ENCODE measurements at places on chromosomes 7 and 10.

DNA sequence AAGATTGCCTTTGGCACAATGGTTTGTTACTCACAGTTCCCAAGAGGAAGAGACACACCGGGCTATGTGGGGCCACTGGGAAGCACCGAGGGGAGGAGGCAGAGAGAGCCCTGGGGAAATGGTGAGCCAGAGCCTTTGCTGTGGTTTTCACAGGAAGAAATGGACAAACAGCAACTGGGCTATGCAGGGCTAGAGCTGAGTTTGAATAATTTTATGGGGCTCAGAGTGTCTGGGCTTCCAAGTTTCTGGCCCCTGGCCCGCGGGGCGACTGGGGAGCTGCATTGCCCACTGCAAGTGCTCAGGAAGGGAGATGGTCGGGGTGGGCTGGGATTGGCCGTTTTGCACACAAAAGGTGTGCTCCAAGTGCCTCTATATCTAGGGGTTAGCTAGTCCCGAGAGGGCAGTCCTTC is 92.6 kb downstream of the CHST15 start:
- no peak for DNase-seq

- no peak for DNase-seq
Measured at GRCh38 chr7:25326501-25327156, 98.3 kb upstream of the NPVF start.

DNA sequence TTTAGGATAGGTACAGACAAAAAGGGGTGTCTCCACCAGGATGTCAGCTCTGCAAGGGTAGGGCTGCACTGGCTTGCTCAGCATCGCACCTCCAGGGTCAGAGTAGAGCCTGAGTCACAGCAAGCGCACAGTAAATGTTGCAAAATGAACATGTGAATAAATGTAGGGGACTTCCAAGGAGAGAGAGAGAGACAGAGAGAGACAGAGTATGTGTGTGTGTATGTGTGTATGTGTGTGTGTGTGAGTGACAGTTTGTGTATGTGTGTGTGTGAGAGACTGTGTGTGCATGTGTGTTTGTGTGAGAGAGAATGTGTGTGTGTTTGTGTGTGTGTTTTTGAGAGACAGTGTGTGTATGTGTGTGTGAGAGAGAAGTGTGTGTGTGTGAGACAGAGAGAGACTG is 163.3 kb downstream of the RPS24 start:
- DNase-seq = no peak

DNA sequence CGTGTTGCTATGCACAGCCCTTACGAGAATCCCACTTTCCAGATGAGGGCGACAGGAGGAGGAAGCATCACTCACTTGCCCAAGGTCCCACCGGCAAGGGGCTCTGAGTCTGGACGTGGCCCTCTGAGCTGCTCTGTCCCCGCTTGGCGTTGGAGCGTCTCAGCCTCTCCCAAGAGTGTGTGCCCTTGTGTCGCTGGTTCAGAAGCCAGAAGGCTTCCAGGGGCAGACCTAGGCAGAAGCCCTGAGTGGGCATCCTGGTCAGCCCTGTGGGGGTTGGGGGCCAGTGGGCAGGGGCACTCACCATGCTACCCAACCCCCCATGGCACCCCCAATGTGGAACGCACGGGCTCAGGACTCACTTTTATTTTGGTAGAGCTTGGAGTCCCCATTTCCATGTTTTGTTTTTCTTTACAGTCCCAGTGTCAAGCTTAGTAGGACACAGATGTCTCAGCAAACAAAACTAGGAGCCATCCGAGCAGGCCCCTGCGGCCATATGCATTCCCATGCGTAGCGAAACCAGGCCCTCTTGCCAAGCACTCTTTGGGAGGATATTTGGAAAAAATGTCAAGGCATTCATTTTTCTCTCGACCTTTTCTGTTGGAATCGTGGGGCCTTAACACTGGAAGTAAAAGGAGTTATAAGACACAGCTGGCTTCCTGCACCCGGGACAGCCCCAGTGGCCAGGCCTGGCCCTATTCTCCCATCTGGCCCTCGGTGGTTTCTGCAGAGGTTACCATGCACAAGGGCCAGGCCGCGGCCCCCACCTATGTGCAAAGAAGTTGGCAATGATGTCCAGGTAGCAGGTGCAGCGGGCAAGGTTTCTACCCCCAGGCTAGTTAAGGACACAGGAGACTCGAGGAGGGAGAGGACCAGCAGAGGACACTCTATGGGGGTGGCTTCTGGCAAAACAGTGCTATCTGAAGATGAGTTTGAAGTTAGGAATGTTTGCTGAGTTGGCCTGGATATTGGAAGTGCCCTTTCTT is 97.0 kb downstream of the LHPP start:
- DNase-seq = no peak

- peak; percentile 44 for DNase-seq
Measured at GRCh38 chr10:17025444-17026295, 103.9 kb downstream of the CUBN start.

GRCh38 chr10:71579668-71580067 is 139.9 kb downstream of the C10orf105 start:
- DNase-seq = no peak

DNA sequence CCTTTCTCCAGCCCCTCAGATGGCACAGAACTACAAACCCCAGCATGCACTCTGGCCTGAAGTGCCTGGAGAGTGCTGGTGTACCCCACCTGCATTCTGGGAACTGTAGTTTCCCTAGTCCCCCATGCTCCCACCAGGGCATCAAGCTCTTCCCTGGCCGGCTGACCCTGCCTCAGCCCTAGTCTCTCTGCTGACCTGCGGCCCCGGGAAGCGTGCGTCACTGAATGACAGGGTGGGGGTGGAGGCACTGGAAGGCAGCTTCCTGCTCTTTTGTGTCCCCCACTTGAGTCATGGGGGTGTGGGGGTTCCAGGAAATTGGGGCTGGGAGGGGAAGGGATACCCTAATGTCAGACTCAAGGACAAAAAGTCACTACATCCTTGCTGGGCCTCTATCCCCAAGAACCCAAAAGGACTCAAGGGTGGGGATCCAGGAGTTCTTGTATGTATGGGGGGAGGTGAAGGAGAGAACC is 2.1 kb downstream of the NOS3 start:
- peak; percentile 93 for DNase-seq

DNA sequence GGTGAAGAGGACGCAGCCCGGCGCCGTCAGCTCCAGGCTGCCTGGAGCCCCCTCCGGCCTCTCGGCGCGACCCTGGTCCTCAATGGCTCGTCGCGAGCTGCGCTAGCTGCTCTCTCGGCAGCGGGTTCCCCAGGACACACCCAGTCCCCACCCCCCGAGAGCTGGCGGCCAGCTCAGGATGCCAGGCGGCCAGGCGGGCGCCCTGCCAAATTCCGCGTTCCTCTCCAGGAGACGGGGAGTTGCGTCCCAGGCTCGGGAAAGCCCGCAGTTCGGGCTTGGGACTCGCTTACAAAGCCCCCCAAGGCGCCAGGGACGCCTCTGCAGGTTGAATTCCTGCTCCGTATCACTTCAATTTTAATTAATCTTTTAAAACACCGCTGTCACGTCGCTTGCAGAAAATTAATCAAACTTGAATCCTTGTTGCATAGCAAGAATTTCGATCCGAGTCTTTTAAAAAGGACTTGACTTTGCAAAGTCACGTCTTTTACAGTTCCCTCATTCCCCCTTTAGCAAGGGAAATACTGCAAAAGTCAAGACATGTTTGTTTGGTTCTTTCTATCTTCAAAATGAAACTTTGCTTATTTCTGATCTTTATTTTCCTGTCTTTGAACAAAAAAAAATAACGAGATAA is 28.2 kb downstream of the SKIDA1 start:
- no peak for DNase-seq

GRCh38 chr7:105759670-105760550 is 116.5 kb downstream of the ATXN7L1 start:
- DNase-seq = peak; percentile 33

- peak; percentile 99 for DNase-seq
Measured at GRCh38 chr7:138352570-138353461, 107.2 kb upstream of the TRIM24 start.

DNA sequence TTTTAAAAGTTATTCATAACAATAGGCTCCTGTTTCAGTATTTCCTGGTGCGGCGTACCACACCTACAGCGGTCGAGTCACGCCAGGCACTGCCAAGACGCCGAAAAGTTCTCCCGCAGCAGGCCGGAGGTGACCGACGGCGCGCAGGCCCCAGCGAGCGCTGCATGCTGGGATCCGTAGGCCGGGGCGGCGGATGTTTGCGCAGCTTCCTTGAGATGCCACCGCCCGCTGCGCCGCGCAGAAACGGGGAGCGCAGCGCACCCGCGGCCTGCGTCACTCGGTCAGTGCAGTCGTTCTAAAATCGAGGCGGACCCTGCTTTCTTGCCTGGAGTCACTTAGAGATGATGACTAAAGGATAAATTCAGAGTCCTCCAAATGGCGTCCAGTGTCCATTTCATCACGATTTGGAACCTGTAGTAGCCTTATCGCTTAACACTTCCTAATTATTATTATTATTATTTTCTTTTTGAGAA is 1.3 kb upstream of the KIF11 start:
- DNase-seq = peak; percentile 70

GRCh38 chr7:157097569-157097968 is 41.2 kb upstream of the UBE3C start:
- DNase-seq = no peak

- DNase-seq = no peak
Measured at GRCh38 chr10:119973281-119973680, 80.8 kb downstream of the SEC23IP start.

DNA sequence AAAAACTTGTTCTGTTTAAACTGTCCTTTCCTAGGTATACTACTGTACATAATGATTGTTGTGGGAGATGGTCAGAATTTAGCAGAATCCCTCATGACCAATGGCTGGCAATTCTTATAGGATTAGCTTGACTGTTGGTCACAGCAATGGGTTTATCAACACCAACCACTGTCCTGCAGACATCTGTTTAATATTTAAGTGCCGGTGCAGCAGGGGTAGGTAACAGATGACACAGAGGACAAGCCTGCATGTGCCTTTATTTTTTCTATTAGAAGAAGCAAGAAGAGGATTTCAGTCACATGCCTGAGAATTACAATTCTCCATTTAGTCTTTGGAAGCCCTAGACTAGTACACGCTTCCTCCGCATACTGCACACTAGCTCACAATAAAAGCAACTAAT is 48.4 kb downstream of the CCDC6 start:
- no peak for DNase-seq

DNA sequence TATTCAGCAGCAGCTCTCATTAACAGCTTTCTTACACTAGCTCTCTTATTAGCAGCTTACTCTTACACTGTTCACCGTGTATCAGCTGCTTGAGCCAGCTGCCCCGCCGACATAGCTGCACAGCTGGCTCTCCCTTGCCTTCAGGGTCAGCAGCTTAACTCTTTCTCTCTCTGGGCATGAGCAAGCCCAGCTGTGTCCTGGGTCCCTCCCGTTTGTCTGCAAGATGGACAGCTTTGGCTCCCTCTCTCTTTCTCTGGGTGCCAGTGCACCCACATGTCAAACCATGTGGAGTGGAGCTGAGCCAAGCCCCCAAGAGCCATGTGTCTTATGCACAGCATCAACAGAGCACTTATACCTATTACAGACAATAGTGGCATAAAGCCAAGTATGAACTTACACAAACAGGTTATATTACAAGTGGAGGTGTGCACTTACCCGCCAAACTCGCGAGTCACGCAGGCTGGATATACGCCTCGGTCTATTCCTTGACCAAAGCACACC is 35.7 kb upstream of the MTPAP start:
- no peak for DNase-seq

DNA sequence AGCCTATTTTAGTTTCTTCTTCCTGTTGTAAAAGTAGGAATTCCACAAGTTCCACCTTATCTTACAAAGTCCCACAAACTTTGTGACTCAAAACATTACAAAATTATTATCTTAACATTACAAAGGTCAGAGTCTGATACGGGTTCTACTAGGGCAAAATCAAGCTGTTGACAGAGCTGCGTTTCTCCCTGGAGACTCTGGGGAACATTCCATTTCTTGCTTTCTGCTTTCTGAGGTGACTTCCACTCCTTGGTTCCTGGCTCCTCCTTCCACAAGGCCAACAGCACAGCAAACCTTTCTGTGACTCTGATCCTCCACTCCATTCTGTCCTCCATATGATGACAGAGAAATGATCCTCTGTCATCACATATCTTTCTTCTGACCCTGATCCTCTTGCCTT is 10.6 kb downstream of the OR2F1 start:
- DNase-seq = no peak

GRCh38 chr7:114418117-114418516 is 3.5 kb downstream of the FOXP2 start:
- no peak for DNase-seq

DNA sequence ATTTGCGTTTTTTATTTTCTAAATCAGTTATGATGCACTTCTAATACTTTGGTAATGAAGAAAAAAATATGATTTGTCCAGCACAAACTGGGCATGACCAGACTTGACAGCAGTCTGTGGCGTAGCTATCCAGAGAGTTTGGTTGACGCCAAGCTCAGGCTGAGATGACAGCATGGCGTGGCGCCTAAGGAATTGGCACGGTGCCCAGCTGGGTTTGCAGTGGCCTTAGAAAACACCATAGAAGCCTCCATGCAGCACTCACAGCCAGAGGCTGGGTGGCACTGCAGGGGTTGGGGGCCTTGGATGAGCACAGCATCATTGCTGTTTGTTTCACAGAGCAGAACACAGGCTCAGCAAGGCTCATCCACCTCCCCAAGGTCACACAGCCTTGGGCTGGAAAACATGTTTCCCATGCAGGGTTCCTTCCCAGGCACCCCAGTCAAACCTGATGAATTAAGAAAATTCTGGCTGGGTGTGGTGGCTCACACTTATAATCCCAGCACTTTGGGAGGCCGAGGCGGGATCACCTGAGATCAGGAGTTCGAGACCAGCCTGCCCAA is 88.9 kb downstream of the GTF2IRD1 start:
- no peak for DNase-seq

- DNase-seq = no peak
Measured at GRCh38 chr7:44671069-44671468, 64.6 kb downstream of the OGDH start.

- peak; percentile 25 for DNase-seq
Measured at GRCh38 chr10:97943294-97943693, 87.1 kb downstream of the CRTAC1 start.

DNA sequence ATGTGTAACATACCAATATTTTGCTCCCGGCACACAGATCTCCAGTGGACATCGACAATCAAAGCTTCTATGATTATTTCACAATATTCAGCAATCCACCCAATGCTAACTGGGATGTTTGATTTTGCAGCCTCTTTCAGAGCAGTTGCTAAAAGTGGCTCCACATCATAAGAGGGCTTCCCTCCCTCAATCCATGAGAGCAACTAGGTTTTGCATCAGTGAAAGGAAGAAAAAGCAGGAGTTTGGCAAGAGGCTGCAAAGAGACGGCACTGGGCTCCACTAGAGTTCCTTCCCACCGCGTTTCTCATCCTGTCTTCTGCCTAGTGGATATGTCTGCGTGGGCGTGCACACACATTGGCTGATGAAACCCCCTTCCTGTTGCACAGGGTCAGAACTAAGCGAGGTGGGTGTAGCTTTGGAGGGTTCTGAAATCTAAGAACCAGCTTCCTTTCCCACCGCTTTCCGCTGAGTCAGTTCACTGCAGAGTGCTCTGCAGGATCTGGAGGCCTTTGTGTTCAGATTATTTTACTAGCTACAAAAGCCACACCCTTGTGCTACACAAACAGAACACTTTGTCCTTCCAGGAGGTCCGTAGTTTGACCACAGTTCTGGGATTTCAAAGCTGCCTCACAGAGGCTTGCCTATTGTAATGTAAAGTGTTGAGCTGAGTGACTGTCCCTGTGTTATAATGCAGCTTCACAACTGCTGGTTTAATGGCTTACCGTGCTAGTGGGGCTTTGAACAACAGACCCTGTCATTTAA is 28.1 kb downstream of the ARL4A start:
- DNase-seq = peak; percentile 98

- DNase-seq = no peak
Measured at GRCh38 chr10:98391578-98391991, 23.4 kb downstream of the PYROXD2 start.

All from K562 (cell line).